LNCaP clone FGC (cell line): ENCODE measurements at places on chromosomes 13 and 19.

DNA sequence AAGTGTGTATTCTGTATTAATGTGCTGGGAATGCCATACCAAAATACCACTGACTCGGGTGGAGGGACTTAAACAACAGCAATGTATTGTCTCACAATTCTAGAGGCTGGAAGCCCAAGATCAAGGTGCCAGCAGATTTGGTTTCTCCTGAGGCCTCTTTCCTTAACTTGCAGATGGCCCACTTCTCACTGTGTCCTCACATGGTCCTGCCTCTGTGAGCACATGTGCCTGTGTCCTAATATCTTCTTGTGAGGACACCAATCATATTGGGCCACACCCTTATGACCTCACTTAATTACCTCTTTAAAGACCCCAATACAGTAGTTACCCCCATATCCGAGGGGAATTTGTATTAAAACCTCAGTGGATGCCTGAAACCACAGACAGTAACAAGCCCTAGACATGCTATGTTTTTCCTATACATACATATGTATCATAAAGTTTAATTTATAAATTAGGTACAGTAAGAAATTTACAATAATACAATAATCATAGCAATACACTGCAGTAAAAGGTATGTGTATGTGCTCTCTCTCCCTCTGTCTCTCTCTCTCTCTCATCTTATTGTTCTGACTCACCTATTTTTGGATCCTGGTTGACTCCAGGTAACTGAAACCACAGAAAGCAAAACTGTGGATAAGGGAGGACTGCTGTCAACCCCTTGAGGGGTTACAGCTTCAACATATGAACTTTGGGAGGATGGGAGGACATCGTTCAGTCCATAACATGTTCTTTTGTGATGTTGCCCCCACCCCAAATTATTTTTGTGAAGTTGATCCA, 174.3 kb downstream of the IRS2 start:
- no peak for DNase-seq

- DNase-seq: no peak
Observed at GRCh38 chr19:9566729-9567128, 17.6 kb downstream of the ZNF121 start.

DNA sequence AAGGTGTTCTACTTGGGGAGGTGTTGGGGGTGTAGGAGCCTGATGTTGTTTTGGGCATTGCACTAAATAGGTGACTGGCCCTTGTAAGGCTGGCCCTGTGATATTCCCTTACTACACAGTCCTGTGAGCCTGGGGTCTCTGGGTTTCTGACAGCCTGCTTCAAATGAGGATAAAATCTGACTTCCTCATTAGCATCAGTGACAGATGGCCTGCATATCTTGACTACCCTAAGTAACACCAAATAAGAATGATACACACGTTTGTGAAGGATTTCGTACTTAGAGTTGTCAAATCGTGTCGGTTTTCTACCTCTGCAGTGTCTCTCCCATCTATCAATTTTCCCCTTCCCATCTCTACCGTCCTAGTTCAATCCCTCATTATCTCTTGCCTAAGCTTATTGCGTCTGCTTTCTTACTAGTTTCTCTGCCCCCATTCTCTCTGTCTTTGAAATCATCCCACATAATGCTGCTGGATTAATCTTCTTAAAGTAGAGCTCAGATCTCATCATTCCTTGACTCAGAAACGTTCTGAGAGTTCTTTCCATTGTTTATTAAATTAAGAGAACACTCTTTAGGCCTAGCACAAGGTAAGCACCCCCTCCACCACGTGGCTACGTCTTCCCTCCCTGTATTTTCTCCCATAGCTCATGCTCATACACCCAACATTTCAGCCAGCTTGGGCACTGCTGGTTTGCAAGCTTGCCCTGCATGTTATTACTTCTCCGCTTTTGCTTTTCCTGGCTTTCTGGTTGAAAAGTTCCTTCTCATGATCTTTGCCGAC, 26.2 kb upstream of the CNMD start:
- DNase-seq: no peak

GRCh38 chr19:38394488-38394887, 6.0 kb downstream of the SPRED3 start:
- no peak for DNase-seq

DNA sequence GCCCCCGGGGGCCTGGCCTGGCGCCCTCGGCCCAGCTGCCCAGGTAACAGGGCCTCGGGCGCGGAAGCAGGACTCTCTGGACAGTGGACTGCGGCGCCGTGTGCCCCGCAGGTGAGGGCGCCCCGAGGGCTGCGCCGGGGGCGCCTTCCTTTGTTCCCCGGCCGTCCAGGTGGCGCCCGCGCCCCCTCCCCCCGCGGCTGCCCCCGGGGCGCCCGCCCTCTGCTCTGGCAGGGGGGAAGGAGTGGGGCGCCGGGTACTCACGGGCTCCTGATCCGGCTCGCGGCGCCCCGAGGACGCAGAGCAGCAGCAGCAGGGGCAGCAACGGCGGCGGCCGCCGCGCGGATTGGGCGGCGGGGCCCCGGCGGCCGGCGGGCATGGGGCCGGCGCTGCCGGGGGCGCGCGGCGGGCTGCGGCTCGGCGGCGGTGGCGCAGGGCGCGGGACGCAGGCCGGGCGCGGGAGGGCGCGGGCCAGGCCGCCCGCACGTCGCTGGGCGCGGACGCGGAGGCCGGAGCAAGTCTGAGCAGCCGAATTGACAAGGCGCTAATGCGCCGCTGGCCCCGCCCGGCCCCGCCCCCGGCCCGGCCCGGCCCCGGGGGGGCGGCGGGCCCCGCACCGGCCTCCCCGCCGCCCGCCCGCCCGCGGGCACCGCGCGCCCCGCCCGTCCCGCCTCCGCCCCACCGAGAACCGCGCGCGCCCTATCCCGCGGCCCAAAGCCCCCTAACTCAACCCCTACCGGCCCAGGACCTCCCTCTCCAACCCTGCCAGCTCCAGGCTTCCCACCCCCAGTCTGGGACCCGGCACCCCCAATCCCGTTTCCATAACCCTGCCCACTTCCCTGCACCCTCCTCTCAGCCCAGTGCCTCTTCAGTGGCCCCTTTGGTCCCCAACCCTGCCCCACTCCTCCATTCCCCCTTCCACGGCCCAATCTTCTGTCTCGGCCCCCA, at the start of gene CRLF1:
TSS of gene CRLF1 (minus strand) at position 519 of the 945 bp plus-strand sequence. CDS start at position 376, 143 bp downstream.
- no peak for DNase-seq

- no peak for DNase-seq
Observed at GRCh38 chr13:105047676-105048295, 1487.7 kb downstream of the EFNB2 start.

DNA sequence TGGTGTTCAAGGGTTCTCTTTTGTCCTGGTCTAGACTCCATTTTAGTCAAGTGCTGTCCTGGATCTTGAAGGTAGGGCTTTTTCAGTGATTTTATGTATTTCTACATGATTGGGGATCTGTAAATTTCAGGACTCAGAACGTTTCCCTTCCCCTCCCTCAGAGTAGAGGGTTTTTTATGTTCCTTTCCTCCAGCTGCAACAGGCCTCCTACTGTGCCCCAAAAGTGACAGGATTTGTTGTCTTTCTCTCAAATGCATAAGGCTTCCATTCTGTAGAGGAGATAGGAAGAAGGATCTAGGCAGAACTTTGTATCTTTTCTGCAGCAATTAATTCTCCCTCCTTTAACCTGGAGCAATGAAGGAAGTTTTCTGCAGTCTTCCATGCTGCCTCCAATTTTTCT, 251.3 kb downstream of the MAB21L1 start:
- no peak for DNase-seq

GRCh38 chr13:31334994-31335557, 135.3 kb downstream of the B3GLCT start:
- DNase-seq: no peak

DNA sequence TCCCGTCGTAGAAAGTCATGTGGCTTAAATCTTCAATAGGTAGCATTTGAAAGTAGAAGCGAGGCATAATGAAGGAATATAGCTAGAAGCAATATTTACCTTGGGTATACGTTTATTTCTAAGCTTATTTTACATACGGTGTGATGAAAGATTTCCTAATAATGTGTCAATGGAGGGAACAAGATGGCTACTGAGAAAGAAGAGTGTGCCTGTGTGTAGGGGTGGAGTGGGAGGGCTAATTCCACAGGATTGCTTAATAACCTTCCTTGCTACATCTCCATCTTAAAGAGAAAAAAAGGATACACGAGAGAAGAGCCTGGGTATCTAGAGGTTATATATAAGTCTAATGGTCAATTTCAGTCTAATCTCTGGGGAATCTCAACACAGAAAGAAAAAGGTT, 2.0 kb downstream of the SPART start:
- DNase-seq: no peak

DNA sequence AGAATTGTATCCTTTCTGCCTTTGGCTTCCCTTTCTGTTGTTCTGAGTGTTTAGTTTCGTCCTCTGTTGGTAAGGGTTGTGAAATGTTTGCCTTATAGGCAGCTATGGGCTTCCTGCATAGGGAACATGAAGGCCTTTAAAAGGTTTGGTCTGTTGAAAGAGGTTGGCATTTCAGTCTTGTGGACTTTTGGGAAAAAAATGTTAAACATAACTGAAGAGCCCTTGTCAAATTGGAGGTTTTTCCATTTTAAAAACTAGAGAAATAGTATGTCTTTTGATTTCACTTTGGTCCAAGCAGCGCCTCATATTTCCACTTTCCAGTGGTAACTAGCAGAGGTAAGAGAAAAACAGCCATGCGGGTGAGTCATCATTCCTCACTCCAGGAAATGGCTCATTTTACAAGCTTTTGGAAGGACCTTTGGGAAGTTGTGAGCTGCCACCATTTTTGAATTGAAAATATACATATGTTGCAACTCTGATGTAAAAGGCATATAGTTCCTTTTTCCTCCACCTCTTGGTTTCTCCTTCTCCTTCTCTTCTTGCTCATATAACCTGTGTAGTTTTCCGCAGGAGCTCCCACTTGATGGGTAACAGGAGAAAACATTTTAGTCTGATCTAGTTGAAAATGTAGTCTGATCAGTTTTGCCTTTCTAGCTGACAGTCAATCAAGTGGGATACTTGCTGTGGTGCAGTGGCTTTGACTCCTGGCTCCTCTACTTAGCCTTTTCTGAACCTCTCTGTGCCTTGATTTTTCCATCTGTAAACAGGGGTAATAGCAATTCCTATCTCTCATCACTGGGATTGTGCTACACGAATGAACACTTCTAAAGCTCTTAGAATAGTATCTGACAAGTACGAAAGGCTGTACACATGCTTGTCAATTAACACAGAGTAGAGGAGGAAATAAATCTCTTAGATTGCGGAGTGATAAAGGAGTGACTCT, 23.0 kb downstream of the GPC6 start:
- DNase-seq: no peak

GRCh38 chr19:7533281-7533885, 2.1 kb upstream of the PNPLA6 start:
- DNase-seq: no peak

- no peak for DNase-seq
Observed at GRCh38 chr13:51557875-51558612, 26.2 kb upstream of the WDFY2 start.

DNA sequence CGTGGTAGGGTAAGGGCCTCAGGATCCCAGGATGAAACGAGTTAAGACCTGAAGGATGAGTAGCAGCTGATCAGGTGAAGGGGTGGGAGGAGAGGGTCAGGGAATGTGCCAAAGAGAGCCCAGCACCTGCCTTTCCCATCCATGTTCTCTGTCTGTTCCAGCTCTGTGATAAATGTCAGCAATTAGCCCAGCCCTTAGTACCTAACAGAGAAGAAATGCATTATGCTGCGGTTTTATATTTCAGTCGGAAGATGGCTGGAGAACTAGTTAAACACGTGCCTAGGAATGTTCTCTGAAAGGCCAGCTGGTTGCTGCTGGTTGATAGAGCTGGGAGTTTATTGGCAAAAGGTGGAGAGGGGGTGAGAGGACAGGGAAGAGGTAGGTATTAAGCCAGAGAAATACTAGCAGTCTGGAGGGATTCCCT, 268.2 kb downstream of the SHISA2 start:
- no peak for DNase-seq

- DNase-seq: no peak
Observed at GRCh38 chr13:98094678-98095266, 48.1 kb upstream of the FARP1 start.
